Heart right ventricle (tissue), 16 donors: ENCODE measurements at places on chromosomes 12 and 14.

DNA sequence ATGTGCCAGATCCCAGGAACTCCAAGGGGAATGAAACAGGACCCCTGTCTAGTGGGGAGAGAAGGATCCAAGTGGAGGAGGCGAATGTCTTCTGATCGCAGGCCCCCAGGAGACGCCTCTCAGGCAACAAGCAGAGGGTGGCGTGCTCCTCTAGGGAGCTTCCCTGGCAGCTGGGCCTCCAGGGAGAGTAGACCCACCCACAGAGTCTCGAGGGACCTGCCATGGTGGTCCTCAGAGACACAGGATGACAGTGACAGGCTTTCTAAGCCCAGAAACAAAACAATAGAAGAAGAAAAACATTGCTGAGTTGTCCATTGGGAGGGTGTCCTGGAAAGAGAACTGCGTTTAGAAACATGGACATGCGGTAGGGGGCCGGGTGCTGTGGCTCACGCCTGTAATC, 140.6 kb upstream of the MAP1LC3B2 start:
- H3K36me3 ChIP-seq: no peaks in the 10 kb centered on the region
- H3K27me3 ChIP-seq: no peaks in the 10 kb centered on the region
- H3K4me3 ChIP-seq: no peak overlapping the region
- no peak overlapping the region for H3K27ac ChIP-seq
- H3K4me1 ChIP-seq: no peaks in the 10 kb centered on the region

- H3K4me1 ChIP-seq: no peaks in the 10 kb centered on the region
- no peak overlapping the region for H3K27ac ChIP-seq
- no peak overlapping the region for H3K4me3 ChIP-seq
- no peaks in the 10 kb centered on the region for H3K36me3 ChIP-seq
These were observed 78.6 kb downstream of the IFNG-AS1 start for GRCh38 chr12:68067762-68068376.

GRCh38 chr12:29858270-29858786, 74.6 kb upstream of the TMTC1 start:
- no peak overlapping the region for H3K4me3 ChIP-seq
- no peaks in the 10 kb centered on the region for H3K27me3 ChIP-seq
- no peak overlapping the region for H3K27ac ChIP-seq
- DNase-seq: peak; percentile 11
- H3K36me3 ChIP-seq: no peaks in the 10 kb centered on the region
- H3K4me1 ChIP-seq: no peaks in the 10 kb centered on the region

- DNase-seq: no peak
- no peaks in the 10 kb centered on the region for H3K27me3 ChIP-seq
- no peak overlapping the region for H3K27ac ChIP-seq
- H3K36me3 ChIP-seq: no peaks in the 10 kb centered on the region
- peaks cover 73% of the 10 kb centered on the region for H3K4me1 ChIP-seq
- H3K4me3 ChIP-seq: no peak overlapping the region
These were observed 253.9 kb downstream of the CACNA1C start for GRCh38 chr12:2306735-2307134.

GRCh38 chr14:64465831-64466554, 694 bp downstream of the AKAP5 start:
- no peak for DNase-seq
- peak overlapping the region; percentile 63 for H3K4me3 ChIP-seq
- H3K4me1 ChIP-seq: peaks cover 6% of the 10 kb centered on the region
- H3K27me3 ChIP-seq: no peaks in the 10 kb centered on the region
- no peak overlapping the region for H3K27ac ChIP-seq
- H3K36me3 ChIP-seq: peaks cover 5% of the 10 kb centered on the region

DNA sequence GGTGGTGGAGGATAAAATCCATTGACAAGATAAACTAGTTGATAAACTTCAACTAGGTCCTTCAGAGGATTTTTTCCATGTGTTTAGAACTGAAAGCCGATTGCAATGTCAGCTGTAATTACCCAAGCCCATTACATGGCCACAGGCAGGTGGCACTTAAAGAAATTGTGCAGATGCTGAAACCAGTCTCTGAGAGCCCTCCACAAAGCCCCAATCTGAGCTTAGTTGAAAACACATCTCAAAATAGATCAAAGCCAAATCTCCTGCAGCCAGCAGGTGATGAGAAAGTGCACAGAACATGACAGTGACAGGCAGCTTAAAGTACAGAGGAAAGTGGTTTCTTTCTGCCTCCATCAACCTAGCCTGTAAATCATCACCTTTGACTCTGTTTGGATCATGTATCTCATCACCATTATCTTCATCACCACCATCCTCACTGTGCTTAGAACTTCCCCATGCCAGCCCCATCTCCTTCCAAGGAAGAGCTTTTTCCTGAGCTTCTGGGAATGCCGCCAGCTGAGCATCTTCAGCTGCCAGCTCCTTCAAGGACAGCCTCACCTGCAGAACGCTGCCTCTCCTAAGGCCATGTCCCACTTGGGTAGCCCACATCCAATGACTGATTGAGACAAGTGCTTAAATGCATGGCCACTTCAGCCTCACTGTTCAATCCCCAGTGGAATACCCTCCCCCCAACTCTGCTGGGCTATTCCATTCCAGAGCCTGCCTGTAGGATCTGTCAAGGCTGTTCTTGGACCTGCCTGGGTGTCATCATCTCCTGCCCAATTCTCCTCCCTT, 219.5 kb upstream of the TMEM132C start:
- H3K4me3 ChIP-seq: no peak overlapping the region
- no peaks in the 10 kb centered on the region for H3K36me3 ChIP-seq
- peaks cover 6% of the 10 kb centered on the region for H3K27me3 ChIP-seq

DNA sequence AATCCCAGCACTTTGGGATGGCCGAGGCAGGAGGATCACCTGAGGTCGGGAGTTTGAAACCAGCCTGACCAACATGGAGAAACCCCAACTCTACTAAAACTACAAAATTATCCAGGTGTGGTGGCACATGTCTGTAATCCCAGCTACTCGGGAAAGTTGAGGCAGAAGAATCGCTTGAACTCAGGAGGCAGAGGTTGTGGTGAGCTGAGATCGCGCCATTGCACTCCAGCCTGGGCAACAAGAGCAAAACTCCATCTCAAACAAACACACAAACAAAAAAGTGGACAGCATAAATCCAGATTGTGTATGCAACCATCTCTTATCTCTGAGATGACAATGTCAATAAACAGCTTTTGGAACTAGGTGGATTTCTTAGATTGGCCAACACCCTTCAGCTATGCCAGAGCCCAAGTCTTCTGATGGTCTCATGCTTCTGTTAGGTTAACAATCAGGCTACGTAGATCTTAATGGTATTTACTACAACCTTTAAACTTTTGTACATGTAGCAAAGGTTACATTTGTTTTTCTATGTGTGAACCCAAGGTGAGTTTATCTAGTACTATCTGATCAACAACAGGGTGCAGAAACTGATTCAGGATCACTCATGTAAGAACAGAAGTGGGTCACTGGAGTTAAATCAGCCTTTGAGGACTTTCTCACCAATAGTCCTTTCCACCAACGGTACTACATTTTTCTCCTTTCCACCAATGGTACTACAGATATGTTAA, 73.7 kb downstream of the DUSP16 start:
- H3K36me3 ChIP-seq: no peaks in the 10 kb centered on the region
- no peaks in the 10 kb centered on the region for H3K4me1 ChIP-seq
- no peaks in the 10 kb centered on the region for H3K27me3 ChIP-seq
- H3K4me3 ChIP-seq: no peak overlapping the region

- no peak overlapping the region for H3K27ac ChIP-seq
- no peaks in the 10 kb centered on the region for H3K36me3 ChIP-seq
- DNase-seq: no peak
- H3K4me3 ChIP-seq: no peak overlapping the region
These were observed 40.4 kb upstream of the GTF2A1 start for GRCh38 chr14:81261176-81261575.
